ENCODE measurements at places on chromosomes 4 and X.

GRCh38 chr4:154838155-154838554 is 57.1 kb downstream of the RBM46 start:
- no peak for DNase-seq

DNA sequence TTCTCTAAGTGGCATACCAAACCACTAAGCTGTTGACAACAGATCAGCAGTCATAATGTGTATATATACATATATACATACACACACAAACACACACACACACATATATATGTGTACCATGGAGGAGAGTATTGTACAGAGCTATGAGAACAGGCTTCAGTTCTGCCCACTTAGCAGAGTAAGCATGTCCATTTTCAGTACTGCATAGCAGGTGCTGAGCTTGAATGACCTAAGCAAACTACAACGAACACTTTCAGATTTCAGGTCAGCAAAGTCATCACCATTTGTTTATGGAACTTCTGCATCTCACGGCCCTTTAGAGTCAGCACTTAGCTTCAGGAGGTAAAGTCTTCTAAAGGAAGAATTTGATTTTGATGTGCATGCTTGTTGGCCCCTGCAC is 735.8 kb upstream of the ATOH1 start:
- no peak for DNase-seq

DNA sequence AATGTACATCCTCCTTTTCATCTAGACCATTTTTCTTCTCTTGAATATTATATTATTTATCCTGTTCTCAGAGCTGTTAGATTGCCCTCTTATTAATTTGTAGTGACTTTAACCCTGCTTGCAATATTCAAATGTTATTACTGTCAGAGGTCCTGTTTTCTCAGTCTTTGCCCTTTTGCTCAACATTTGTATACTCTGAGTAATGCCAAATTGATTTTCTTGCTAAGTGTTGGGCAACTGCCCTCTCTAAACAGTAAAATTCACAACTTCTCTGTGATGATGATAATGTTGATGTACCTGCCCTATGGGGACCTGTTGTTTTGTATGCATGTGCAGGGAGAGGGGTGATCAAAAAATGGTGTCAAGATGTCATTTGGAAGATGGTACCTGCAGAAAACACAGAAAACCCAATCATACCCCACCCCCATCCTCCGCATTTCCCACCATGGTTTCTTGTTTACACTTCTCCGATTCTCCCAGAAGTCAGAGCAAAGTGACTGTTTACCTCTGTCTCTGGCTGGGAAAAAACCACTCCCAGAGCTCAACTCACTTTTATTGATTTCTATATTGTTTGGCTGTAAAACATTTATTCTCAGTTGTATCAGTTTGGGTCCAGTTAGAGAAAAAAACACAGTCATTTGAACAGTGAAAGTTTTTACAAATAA is 694.0 kb downstream of the IL1RAPL1 start:
- no peak for DNase-seq

- no peak for DNase-seq
Measured at GRCh38 chrX:150094996-150095395, 156.7 kb upstream of the EOLA2 start.

DNA sequence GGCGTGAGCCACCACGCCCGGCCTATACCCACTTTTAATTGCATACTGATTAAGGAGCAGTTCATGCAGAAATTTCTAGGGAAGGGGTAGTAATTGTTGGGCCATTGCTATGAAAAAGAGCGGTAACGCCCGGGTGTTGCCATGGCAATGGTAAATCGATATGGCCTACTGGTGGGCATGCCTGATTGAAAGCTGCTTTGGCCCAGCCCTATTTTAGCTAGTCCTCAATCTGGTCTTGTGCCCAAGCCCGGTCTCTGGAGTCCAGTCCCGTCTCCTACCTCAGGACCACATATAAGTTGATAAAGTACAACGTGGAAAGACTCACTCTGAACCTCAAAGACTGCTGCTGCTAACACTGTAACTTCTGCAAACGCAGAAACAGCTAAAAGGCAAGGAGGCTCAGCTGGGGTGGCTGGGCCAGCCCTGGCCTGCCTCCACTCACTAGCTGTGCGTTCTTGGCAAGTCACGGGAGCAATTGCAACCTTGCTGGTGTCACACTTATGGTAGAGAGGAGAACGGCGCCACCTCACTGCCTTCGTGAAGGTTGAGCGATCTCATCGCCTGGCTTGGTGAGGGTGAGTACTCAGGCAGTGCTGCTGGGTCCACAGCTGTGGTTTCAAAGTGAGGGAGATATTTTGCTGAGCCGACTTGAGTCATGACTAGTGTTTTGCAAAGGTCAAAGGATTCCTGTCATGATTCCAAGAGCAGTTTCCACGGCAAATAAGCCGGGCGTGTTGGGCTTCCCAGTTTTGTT is 57.0 kb upstream of the GRPEL1 start:
- DNase-seq, result no peak

DNA sequence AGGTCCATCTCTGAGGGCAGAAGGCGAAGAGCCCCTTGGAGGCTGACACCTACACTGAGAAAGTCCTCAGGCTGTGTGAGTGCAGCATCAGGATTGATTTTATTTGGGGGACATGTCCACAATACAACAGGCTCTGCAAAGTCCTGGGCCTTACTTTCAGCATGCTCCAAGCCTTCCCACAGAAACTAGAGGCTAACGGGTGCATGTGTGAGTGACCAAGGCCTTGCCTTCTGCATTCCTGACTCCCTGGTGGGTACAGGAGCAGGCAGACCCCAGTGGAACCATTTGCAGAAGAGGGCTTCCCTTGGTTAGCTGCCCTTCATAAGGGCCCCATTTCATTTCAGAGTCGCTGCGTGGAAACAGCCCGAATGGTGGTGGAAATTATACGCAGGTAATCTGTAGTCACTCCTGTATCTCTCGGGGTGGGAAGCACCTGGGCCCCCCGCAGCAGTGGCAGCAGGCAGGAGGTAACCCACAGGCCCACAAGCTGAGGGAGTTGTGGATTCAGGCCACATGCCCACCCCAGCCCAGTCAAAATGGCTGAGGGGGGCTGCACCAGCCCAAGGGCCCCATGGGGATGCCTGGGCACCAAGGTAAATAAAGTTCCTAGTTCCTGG is 37.7 kb downstream of the NSG1 start:
- no peak for DNase-seq

GRCh38 chrX:13741695-13742094 is 7.1 kb downstream of the OFD1 start:
- no peak for DNase-seq

GRCh38 chr4:112647785-112648184 is 10.8 kb downstream of the LARP7 start:
- DNase-seq, result no peak

DNA sequence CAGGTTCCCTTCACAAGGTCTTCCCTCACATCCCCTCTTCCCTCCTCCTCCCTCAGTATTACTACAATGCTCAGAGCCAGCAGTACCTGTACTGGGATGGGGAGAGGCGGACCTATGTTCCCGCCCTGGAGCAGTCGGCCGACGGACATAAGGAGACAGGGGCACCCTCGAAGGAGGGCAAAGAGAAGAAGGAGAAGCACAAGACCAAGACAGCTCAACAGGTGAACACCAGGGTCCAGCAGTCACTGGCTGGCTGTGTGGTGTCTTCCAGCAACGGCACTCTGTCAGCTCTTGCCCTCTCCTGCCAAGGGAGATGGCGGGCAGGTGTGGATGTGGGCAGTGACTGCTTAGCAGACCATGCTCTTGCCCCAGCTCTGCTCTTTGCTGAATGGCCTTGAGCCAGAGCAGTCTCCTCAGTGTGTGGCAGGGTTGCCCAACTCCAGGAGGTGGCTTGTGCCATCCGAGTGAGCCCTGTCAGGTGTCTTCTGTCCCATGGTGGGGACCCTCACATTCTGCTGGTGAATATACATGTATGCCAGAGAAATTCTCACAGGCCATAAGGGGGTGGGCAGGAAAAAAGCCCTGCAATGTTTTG is 11.4 kb upstream of the UBA1 start:
- DNase-seq, result no peak

GRCh38 chrX:23844502-23845138 is 61.6 kb downstream of the SAT1 start:
- no peak for DNase-seq

DNA sequence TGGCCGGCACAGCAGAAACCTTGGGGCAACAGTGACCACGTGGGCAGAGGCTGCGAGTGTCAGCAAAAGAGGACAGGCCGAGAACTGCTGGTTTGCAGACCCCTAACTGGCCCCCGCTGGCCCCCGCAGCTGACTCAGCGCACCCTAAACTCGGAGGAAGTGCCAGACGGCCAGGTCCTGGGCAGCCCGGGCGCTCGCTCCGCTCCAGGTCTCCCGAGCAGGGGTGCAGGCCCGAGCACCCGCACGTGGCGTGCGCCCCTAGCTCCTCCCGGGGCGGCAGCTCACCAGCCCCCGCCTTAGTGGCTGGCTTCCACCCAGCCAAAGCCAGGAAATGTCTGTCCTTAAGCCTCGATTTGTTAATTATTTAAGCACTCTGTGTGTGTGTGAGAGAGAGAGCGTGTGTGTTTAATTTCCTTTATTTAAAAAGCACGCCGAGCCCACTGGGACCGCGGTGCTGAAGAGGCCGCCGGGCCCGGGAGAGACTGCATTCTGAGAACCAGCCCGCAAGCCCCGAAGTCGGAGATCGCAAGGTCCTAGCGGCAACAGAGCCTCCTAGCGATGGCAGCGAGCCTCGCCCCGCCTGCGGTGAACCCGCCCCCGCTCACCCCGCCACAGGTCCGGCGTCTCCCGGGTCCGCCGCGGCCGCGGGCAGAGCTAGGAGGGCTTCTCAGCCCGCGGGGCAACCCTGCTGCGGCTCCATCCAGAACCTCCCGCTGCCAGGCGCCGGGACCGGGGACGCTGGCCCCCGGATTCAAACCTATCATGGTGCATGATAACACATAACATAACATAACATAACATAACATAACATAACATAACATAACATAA is 45.9 kb upstream of the CDKN2AIP start:
- peak; percentile 52 for DNase-seq

DNA sequence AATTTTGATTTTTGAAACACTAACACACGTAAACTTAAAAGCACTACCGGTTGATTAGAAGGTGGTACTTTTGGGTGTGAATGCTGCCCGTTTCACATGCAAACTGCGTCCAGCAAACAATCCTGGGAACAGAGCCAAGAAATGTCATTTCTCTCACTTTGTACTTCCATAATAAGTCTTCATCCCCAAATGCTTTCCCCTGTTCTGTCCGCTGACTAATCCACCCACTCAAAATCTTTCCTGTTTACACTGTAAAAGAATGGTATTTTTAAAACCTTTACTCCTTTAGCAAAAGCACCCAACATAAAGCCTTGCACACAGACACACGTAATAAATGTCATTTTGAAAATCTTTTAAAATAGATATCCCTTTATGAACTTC is 39.1 kb upstream of the PDLIM5 start:
- no peak for DNase-seq

GRCh38 chr4:70743731-70744130 is 22.0 kb downstream of the RUFY3 start:
- no peak for DNase-seq

- no peak for DNase-seq
Measured at GRCh38 chr4:112316360-112316759, 19.2 kb downstream of the ALPK1 start.

DNA sequence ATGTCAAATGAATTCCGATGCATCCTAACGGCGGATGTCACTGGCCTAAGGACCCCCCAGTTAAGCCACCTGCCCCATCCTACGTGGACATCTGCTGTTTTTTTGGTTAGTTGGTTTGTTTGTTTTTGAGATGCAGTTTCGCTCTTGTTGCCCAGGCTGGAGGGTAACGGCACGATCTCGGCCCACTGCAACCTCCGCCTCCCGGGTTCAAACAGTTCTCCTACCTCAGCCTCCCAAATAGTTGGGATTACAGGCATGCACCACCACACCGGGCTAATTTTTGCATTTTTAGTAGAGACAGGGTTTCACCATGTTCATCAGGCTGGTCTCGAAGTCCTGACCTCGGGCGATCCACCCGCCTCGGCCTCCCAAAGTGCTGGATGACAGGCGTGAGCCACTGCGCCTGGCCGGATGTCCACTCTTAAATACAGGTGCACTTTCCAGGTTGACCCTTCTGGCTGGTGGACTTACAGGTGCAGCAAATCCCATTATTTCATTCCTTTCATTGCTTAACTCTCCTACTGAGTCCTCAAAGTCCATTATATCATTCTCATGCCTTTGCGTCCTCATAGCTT is 206.2 kb downstream of the CRLF2 start:
- DNase-seq, result no peak

GRCh38 chrX:129262912-129263311 is 260.4 kb downstream of the SMARCA1 start:
- no peak for DNase-seq

All from stimulated activated CD4-positive, alpha-beta T cell treated with anti-CD3 and anti-CD28 coated beads, Interleukin-1b, Interleukin-23, amount 100 ng/mL, for 24 hours (primary cell).